ENCODE measurements at places on chromosomes 16 and 17.

GRCh38 chr17:74555427-74555940, 9.6 kb upstream of the CD300C start:
- DNase-seq, result no peak

DNA sequence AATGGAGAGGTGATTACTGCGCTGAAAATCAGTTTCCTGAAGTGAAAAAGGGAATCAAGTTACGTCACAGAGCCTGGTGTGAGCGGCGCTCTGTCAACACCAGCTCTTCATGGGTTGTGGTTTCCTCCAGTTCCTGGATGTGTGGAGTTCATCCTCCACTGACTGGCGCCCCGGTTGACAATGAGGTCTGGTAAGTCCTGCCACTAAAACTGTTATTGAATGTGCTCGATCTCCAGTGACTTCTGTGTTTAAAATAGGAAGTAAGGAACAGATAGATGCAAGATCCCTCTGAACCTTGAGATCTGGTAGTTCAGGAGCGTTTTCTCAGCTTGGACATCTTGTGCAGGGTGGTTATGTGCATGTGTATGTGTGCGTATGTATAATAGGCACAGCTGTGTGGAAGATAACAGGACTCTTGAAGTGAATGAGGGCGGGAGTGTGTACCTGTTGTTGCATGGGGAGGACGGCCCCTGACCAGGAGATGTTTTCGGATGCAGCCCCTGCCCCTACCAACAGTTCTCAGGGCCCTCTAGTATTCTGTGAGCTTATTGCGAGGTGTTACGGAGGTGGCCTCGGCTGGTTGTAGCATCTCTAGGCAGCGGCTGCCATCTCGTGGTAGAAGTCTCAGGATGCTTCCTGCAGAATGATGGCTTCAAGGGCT, 22.0 kb upstream of the GOT2 start:
- no peak for DNase-seq

DNA sequence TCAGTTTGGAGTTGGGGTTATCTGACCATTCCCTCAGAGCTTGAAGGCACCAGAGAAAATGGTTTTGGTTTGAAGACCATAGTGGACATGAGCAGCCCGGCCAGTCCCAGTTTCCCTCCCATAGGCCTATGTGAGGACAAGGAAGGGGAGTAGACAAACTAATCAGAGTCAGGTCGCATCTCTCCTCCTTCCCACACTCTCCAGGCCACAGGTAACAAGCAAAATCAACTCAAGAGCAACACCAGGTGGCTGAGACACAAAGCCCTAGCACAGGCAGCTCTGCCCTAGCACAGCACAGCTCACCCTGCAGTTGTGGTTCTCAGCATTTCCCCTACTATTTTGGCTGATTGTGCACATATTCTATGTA, 7.2 kb downstream of the SUPT4H1 start:
- no peak for DNase-seq

DNA sequence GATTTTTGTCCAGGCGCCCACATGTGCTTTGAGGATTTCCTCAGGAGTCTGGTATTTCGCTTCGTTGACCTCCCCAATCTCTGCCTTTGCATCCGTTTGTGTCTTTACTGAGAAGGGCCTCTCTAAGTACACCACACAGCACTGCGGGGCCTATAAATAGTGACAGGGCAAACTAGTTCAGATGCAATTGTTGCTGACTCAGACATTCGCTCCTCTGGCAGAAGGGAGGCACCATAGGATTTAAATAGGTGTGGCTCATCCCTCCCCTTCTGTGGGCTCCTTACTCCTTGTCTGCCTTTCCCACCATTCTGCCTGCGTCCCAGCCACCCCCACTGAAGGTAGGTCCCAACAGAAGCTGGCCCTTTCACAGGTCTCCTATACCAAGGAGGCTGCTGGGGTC, 192.3 kb downstream of the SHISA9 start:
- no peak for DNase-seq

GRCh38 chr17:17648762-17649161, 32.5 kb upstream of the RAI1 start:
- DNase-seq, result no peak

- DNase-seq, result no peak
These were observed 40.0 kb upstream of the ABCA10 start for GRCh38 chr17:69268543-69269014.

GRCh38 chr16:85716022-85716679, 27.4 kb upstream of the GINS2 start:
- no peak for DNase-seq

GRCh38 chr16:64469906-64470702, 651.8 kb downstream of the CDH11 start:
- DNase-seq, result no peak

- no peak for DNase-seq
These were observed 4.9 kb downstream of the CHD9 start for GRCh38 chr16:53059672-53060071.

- DNase-seq, result no peak
These were observed 16.8 kb downstream of the TPSD1 start for GRCh38 chr16:1272453-1273198.

GRCh38 chr17:78619334-78619733, 42.1 kb upstream of the DNAH17 start:
- DNase-seq, result no peak

GRCh38 chr16:69413045-69413664, 11.3 kb upstream of the CYB5B start:
- no peak for DNase-seq

GRCh38 chr16:17497648-17498047, 26.9 kb upstream of the XYLT1 start:
- no peak for DNase-seq

GRCh38 chr17:49946964-49947584, 21.9 kb upstream of the DLX4 start:
- no peak for DNase-seq

DNA sequence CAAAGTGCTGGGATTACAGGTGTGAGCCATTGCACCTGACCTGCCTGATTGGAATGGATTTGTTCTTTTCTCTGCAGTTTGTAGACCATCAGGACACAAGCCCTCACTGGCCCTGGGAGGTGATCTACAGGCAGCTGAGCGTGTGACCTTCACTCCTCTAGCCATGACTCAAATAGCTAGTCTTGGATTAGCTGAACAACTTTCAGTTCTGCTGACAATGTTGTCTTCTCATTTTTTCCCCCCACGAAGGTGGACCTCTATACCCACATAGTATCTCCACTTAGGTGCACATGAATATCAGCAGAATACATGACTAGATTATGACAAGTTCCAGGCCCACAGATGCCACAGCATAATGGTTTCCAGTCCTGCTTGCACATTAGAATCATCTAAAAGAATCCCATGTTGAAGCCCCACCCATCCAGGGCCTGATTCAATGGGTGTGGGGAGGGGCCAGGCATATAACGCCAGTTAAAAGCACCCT, 36.8 kb downstream of the HS3ST3B1 start:
- no peak for DNase-seq

DNA sequence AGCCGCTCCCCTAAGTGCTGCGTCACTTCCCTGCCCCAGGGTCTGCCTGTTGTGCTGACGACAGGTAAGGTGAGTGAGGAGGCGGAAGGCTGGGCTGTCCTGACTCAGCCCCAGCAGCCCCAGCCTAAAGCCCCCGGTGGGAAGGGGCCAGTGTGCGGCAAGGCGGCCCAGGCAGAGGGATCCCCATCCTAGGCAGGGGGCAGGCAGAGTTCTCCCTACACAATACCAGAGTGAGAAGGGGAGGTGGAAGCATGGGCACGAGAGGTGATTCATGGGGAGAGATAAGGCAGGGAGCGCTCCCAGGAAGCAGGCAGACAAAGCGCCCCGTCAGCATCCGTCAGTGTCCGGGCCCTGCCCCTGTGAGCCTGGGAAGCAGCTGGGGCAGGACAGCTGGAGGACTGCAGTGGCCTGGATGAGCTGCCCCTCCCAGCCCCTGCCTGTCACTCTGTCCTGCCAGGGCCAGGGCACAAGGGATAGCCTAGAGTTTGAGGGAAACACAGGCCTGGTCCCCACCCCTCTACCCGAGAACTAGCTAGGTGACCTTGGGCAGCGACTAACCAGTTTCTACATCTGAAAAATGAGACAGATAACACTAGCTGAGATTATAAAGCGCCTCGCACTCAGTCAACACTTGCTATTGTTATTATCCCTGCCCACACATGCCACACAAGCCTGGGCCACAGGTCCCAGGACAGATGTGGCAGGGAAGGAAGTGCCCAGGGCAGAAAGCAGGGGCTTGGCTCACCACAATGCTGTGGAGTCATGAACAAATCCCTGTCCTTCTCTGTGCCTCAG, 3.8 kb downstream of the FAM83G start:
- no peak for DNase-seq

DNA sequence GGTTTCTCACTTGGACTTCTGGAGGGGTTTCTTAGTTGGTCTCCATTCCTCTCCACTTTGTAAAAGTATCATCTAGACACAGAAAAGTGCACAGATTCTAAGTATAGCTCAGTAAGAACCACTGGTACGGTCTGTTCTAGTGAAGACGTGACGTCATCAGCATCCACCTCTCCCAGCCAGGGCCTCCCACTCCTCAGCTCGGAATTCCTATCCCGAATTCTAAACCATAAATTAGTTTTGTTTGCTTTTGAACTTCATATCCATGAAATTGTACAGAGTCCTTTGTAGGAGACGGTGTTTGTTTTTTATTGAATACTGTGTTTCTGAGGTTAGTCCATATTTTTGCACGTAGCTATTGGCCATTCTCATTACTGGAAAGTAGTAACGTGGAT, 25.5 kb downstream of the FOXK2 start:
- no peak for DNase-seq

- DNase-seq, result peak; percentile 81
These were observed 2.9 kb upstream of the TTYH2 start for GRCh38 chr17:74210191-74211140.

DNA sequence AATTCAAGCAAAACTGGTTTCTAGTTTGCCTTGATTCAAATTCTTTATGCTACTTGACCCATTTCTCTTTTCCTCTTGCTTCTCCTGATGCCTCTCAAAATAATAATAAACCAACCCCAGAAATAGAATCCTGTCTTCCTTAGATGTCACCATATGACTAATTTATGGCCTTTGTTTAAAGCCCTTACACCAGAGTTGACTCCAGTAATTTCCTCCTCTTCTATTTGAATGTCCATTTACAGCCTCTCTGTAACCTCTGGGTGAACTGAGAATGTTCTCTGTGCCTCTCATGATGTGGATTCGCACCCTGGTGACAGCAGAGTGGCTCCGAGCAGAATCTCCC, 31.5 kb downstream of the ZFHX3 start:
- DNase-seq, result no peak

- DNase-seq, result no peak
These were observed 334 bp downstream of the GH1 start for GRCh38 chr17:63918305-63918704.

DNA sequence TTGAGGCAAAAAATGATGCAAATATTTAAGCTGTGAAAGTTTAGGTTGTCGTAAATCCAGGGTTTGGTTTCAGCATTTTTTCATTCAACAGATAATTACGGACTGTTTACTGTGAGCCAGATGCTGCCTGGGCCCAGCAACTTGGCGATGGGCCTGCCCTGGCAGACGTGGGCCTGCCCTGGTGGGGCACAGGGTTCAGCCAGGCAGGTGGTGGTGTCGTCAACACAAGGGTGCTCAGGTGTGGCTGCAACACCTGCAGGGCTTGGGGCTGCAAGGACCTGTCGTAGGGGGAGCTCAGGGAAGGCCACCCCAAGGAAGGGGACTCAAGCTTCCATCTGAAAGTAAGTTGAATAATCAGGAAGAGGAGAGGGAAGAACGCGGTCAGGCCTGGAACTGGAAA, 15.1 kb downstream of the ZC3H18 start:
- DNase-seq, result no peak
